ENCODE measurements at places on chromosomes 1 and 21.

DNA sequence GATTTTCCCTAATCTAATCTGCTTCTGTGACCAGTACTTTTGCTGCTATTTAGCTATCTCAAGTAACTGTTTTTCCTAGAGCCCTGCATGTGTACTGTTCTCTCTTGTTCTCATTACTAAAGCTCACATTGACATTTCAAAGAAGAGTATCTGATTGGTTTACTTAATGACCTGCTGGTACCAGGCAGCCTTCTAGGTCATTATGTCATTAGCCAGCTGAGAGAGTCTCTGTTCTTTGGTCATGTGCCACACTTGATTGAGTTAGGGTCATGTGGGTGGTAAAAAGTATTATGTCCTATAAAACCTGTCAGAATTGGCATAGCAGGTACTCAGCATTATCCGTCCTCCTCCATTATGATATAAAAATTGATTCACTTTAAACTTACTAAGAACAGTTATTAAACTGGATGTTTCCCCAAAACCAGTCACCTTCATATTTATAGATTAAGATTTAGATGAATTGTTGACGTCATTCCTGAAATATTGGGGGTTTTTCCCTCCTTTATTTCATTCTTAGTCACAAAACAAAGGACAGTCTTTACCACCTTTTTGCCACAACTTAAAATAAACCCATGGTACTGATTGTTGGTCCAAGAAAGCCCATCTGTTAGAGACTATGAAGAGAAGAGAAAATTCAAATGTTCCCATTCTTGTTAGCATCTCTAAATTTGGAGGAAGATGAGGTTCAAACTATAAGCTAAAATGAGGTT, 22.2 kb downstream of the FNDC5 start:
- no peak for DNase-seq

DNA sequence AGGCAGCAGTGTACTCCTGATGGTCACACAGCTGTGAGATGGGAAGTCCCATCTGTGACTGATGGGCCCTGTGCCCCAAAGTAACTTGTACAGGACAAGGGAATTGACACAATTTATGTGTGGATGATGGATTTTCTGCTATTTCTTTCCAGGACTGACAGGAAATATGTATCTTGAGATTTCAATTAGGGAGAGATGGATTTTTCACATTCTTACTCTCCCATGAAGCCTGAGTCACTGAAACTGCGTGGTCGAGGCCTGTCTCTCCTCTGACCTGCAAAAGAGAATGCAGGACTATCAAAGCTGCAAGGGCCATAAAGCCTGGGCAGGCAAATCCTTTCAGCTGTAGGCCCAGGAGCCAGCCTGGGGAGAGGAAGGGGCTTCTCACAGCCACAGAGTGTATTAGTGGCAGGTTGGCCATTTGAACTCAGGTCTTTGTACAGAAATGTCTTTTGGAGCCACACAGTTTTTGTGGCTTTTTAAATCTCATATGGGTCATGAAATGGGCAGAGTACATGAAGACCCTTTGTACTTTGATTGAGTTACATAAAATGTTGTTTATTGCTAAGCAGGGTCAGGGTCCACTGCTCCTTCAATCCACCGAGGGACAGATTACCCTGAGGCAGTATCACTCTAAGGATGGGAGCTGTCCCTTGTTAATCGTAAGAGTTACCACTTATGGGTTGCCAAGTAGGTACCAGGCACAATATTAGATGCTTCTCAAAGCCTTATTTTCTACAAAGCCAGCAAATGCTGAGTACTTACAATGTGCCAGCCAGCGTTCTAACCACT, 14.8 kb downstream of the ALX3 start:
- no peak for DNase-seq

DNA sequence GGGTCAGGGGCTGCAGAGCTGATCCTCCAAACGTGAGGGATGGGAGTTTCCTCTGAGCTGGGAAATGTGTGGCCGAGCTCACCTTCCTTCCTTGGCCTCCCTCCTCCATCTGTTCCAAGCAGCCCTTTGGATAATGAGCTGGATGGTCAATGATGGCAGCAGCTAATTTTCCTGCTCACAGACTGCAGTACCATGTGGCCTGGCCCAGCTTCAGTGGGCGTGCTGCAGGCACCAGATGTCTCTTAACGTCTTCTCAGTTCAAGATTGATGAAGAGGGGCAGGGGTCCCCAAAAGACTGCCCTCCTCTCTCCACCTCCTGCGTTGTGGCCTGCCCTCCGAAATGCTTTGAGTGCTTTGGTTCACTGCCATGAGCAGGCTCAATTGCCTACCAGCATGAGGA, 86.0 kb downstream of the UBIAD1 start:
- no peak for DNase-seq

DNA sequence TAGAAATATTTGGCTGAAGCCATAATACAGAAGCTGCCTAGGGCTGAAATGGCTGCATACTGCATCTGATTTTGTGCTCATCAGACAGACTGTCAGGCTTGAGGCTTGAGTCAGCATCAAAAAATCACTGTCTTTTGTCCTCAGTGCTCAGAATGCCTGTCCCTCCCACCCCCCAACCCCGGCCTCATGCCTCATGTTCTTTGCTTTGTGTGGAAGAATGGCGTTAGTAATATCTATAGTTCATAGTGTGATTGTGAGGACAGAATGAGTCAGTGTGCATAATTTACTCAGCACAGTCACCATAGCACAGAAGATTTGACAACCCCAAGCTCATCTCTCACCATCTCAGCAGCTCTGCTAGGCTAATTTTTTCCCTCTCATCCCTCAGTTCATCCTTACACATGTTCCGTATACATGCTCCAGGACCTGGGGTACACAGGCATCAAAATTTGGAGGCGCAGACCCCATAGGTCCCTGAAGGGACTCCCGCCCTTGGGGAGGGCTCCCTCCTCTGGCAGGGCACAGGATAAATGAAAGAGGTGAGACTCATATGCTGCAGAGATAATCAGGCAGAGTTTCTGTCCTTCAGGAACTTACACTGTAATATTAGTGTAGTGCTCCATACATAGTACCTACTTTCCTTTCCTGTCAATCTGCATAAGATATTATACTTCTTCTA, 159.1 kb upstream of the C8B start:
- no peak for DNase-seq

DNA sequence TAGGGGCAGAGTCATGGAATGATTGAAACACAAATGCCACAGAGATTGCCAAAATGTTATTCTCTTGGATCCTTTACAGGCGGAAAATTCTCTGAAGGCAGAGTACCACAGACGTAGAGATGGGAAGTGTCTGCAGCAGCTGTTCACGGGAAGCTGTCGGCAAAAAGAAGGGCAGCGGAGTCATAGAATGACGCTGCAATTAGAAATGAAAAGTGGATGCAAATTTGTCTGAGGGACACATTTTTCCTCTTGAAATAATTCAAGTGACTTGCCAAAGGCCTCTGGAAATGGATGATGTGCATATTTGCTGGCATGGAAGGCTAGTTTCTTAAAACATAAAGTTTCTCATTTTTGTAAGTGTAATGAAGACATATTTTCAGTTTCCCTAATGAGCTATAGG, 77.5 kb upstream of the PLD5 start:
- DNase-seq = no peak
